ENCODE measurements at places on chromosomes 5 and 9.
A peak's percentile ranks its signal among the peaks of the same experiment; 100 is the strongest.

GRCh38 chr5:103340717-103341388 is 82.3 kb downstream of the MACIR start:
- no peak for DNase-seq

GRCh38 chr9:135229701-135230385 is 142.4 kb downstream of the OLFM1 start:
- no peak for DNase-seq

- DNase-seq = no peak
Observed at GRCh38 chr5:108184940-108185339, 197.0 kb downstream of the FBXL17 start.

DNA sequence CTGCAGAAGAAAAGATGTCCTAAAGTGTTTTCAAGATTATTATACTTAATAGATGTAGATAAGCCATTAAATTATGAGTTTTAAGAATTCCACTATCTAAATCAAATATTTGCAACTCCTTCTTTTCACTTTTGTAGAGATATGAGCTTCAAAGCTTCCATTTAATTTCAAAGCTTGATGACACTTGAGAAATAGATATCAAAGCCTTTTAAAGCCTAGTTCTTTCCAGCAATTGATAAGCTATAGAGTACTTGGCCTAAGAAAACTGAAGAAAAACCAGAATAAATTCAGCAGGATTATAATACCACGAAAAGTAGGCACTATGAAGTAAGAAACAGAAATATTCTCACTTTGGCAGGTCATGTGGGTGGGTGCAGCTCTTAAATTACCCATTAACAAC is 1.7 kb downstream of the TNFSF8 start:
- DNase-seq = no peak

DNA sequence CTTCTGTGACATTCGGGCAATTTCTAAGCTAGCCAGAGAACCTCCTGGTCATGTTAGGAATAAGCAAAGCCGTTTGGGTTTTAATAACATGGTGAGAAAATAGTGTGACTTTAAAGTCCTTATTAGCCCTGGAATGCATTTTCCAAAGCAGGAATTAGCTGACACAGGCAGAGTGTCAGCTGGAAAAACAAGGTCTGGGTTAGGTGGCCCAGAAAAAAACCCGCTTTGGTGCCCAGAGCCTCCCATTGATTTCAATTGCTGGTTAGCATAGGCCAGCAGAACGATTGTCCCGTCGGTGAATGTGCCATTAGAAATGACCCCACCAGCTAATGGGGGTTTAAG is 62.1 kb upstream of the CPEB4 start:
- no peak for DNase-seq

- DNase-seq = no peak
Observed at GRCh38 chr9:126164796-126165525, 161.7 kb upstream of the MVB12B start.

- DNase-seq = no peak
Observed at GRCh38 chr5:137461391-137462264, 37.5 kb downstream of the SPOCK1 start.

DNA sequence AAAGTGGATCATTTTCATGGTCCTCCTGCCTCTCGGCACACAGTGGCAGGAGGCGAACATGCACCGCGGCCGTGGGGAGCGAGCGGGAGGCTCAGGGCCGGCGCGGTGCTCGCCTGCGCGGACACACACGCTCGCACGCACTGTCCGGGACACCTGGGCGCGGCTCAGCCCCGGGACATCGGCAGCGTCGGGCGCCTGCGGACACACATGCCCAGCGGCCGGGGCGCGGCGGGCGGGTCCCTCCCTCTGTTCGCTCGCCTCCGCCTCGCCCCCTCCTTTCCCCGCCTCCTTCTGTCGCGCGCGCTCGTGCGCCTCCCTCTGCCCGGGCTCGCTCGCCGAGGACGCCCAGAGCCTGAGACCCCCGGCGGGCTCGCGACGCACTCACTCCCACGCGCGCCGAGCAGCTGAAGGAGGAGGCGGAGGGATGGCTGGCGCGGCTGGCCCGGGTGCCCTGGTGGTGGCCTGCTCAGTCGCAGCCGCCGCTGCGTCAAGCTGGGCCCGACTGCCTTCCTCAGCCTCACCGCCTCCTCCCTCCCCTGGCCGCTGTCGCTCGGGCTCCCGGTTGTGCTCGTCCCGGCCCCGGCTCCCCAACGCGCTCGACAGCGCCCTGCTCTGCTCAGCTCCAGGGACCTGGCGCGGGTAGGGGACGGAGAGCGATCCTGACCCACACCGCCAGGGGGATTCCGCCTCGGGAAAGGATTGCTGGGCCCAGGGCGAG is at the start of gene FRMD3:
TSS of gene FRMD3 (minus strand) at position 230 of the 718 bp plus-strand sequence. CDS start at position 60, 170 bp downstream.
- no peak for DNase-seq

DNA sequence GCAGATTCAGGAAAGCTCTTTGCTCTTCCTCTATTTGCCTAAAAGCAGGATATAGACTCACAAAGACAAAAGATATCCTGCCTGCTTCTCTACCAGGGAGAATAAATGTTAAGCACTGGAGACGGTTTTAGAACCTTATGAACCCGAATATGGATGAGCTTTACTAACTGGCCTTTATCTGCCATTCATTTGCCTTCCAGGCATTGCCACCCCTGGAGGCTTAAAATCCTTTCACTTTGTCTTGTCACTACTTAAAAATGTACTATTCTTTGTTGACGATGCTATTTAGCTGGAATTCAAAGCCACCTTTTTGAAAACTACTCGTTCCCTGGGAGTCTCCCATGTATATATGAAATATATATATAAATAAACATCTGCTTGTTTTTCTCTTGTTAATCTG is 23.2 kb upstream of the LVRN start:
- DNase-seq = no peak

DNA sequence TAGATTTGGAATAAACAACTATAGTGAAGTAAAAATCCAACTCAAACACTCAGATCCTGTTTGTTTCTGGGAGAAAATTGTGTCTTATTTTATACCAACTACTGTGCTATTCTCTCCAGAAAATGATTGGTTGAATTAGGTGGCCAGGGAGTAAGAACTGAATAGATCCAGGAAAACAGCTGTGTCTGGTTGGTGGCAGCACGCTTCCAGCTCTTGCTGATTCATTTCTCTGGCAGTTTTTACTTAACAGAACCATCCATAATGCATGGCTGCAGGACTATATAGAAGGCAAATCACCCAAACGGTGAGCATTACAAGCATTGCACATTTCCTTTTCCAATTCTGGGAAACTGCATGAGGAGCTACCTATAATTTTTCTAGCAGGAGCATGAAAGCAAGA is 29.5 kb downstream of the DMAC1 start:
- no peak for DNase-seq

GRCh38 chr5:135156715-135157404 is 122.8 kb upstream of the PITX1 start:
- DNase-seq = no peak

DNA sequence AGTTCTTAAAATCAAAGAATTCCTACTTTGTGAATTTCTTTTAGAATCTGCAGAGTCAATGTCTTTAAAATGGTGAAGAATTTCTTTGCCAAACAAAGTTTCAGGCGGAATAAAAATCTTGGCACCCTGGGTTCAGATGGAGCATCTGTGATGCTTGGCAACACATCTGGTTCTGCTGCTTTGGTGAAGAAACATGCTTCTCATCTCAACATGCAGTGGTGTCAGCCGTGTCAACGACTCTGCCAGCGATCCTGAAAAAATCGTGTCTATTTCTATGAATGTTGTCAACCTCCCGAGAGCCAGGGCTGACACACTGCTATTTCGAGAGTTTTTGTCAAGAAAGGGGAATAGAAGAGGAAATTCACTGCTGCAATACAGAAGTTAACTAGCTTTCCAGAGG is 151.5 kb downstream of the SLF1 start:
- no peak for DNase-seq

- DNase-seq = no peak
Observed at GRCh38 chr5:1077026-1077425, 34.8 kb downstream of the SLC12A7 start.

DNA sequence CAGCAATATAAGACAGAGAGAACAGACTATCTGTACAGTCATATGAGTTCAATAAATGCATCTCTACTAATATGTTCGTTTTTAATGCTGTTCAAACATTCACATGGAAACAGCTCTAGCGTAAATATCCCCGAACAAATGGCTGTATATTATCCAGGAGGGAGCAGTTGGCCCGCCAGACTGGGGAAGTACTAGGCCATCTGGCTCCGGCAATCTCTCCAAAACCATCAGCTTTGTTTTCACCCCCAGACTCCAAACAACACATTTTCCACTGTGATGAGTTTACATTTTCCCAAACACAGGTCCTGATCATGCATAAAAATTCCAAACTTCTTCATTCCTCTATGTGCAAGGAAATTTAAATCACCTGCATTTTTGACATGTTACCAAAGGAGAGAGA is 8.7 kb downstream of the EBF1 start:
- DNase-seq = no peak

DNA sequence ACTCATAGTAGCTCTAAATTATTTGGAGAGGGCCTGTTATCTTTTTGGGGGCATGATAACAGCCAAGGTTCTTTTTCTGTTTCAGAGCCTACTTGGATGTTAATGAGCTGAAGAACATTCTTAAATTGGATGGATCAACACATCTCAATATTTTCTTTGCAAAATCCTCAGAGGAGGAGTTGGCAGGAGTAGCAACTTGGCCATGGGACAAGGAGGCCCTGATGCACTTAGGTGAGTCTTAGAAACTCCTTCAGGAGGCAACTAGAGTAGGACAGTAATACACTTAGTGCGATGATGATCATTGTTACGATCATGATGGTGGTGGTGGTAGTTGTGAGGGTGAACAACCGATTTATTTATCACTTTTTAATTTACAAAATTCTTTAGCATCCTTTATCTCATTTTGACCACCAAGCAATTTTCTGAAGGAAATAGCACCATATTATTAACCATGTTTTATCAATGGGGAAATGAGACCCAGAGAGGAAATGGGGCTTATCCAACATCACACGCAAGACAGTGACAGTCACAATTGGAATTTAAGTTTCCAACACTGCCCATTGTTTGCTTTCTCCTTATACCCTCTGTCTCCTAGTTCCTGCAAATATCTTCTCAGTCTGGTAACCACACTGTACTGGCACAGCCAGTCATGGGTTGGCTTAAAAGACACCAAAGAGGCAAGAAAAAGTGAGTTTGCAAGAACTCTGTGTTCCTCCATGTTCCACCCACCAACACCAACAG is 54.0 kb downstream of the PAPPA start:
- no peak for DNase-seq

DNA sequence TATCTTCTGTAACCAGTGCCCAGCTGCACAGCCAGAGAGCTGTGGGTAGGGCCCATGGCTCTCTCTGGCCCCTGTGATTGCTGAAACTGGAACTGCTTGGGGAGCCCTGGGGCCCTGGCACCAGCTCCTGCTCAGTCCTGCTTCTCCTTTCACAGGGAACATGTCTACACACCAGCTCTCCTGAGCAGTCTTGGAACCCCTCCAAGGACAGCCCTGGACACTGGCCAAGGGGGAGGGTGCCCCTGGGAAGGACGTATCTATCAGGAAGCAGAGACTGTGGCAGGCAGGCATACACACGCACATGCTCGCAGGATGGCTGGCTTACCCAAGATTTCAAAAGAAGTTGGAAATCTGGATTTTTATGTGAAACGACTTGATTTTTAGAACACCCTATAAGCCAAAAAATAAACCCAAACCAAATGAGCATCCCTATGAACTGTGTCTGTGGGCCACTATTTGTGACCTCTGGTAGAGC is 8.8 kb upstream of the TRAF1 start:
- peak; percentile 96 for DNase-seq

- no peak for DNase-seq
Observed at GRCh38 chr5:68229416-68229815, 13.9 kb downstream of the PIK3R1 start.

GRCh38 chr9:71703172-71703872 is 65.0 kb downstream of the CEMIP2 start:
- DNase-seq = no peak

- no peak for DNase-seq
Observed at GRCh38 chr5:91928754-91929521, 545.8 kb upstream of the ARRDC3 start.

GRCh38 chr9:112540800-112541199 is 54.2 kb downstream of the KIAA1958 start:
- DNase-seq = no peak

- DNase-seq = no peak
Observed at GRCh38 chr5:13427827-13428557, 516.5 kb downstream of the DNAH5 start.
